AG08395 (cell line): ENCODE measurements at places on chromosomes 2 and 18.

GRCh38 chr2:68122680-68122964, 35.1 kb upstream of the PNO1 start:
- no peak for DNase-seq

- no peak for DNase-seq
These were observed 19.3 kb upstream of the ITGAV start for GRCh38 chr2:186570604-186571003.

- DNase-seq = no peak
These were observed 389.9 kb downstream of the TNS1 start for GRCh38 chr2:217612920-217613319.

DNA sequence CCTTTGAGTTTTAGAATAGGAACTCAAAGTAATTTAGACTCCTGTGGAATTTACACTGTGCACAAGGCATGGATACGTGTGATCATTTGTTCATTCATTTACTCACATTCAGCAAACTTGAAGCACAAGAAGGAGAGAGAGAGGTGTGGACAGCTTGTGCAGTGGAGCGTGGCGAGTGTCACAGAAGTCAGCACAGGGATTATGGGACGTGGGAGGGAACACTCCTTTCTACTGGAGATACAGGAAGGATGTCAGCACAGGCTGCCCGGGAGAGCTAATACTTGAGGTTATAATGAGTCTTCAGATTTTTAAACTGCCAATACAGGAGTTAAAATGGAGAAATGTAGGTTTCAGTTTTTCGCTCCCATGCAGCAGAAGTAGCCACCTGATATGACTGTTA, 7.0 kb downstream of the FAM228A start:
- no peak for DNase-seq

GRCh38 chr2:97688062-97688827, 18.7 kb downstream of the C2orf92 start:
- DNase-seq = no peak

DNA sequence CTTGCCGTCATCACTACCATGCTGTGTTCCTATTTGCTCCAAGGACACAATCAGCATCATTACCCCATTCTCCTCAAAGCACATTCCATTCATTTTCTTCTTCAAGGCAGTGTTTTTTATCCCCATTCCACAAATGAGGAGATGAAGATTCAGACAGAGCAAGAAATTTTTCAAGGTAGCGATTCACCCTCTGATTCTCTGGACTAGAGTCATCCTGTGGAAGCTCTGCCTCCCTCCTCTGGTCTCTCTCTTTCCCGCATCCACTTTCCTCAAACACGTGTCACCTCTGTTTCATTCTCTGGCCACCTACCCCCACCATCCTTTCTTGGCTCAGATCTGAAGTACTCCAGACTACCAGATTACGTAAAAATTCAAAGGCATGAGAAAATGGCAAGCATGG, 297.9 kb downstream of the SOX11 start:
- DNase-seq = no peak

DNA sequence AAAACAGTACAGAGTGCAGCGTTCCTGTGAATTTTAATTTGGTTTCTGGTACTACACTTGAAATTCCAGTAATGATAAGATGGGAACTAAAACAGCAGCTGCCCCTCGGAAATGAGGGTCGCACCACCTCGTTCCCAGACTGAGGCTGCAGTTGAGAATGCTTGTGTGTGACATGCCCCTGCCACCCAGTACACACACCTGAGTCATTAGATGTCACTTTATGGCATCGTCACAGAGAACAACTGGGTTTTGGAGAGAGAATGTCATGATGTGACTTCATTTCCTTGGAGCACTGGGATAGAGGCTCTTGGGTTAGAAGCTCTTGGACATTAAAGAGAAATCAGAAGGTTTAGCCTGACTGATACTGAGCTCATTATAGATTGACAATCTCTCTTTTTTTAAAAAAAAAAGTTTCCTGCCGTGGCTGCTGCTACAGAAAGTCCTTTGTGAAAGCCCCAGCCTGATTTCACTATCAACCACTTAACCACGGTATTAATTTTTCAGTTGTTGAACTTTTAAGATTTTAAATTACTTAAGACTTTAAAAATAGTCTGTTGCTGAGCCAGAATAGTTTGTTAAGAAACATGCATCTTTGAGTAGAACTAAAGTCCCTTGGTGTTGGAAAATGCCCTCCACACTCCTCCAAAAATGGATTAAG, 24.5 kb downstream of the BCL2L11 start:
- no peak for DNase-seq

- DNase-seq = no peak
These were observed 49.8 kb downstream of the PTGR3 start for GRCh38 chr18:75159238-75159518.

GRCh38 chr18:6368017-6368416, 46.7 kb downstream of the L3MBTL4 start:
- no peak for DNase-seq

DNA sequence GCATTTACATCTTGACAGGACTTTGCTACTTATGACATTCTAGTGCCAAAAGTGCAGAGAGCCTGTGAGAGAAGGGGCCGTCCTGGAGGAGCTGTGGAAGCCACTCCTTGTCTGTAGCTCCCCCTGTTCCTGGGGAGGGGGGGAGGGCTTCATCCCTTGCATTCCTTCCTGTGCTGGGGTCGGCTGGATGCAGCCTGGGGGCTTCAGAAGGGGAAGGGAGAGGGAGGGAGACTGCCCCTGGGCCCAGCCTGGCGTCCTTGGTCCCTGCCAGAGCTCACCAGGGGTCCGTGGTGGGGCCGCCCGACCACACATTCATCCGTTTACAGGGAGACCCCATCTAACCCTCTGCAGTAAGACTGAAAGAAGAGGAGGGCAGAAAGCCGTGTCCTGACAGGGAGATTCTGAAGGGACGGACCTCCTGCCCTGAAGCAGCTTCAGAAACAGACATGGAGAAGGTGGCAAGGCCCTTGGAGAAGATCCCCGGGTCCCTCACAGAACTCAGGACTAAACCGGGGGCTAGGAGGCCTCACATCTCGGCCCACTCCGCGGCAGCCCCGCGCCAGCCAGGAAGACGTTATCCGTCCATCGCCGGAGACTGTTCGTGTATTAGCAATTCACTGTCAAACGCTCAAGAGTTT, 258.3 kb upstream of the SALL3 start:
- DNase-seq = no peak

DNA sequence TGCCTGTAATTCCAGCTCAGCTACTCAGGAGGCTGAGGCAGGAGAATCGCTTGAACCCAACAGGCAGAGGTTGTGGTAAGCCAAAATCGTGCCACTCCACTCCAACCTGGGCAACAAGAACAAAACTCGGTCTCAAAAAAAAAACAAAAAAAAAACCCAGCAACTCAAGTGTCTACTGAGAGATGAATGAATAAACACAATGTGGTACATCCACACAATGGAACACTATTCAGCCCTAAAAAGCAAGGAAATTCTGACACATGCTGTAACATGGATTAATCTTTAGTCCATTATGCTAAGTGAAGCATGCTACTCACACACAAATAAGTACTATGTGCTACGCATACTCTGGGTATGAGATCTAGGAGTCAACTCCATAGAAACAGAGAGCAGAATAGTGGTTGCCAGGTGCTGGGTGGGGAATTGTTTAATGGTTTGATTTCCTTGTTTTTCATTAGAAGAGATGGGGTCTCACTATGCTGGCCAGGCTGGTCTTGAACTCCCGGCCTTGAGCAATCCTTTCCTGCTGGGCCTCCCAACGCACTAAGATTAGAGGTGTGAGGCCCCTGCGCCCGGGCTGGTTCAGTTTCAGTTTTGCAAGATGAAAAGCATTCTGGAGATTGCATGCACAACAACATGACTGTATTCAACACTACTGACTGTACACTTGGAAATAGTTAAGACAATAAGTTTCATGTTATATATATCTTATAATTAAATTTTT, 15.9 kb downstream of the SMPD4 start:
- no peak for DNase-seq

- no peak for DNase-seq
These were observed 5.6 kb downstream of the REL start for GRCh38 chr2:60886991-60887390.

DNA sequence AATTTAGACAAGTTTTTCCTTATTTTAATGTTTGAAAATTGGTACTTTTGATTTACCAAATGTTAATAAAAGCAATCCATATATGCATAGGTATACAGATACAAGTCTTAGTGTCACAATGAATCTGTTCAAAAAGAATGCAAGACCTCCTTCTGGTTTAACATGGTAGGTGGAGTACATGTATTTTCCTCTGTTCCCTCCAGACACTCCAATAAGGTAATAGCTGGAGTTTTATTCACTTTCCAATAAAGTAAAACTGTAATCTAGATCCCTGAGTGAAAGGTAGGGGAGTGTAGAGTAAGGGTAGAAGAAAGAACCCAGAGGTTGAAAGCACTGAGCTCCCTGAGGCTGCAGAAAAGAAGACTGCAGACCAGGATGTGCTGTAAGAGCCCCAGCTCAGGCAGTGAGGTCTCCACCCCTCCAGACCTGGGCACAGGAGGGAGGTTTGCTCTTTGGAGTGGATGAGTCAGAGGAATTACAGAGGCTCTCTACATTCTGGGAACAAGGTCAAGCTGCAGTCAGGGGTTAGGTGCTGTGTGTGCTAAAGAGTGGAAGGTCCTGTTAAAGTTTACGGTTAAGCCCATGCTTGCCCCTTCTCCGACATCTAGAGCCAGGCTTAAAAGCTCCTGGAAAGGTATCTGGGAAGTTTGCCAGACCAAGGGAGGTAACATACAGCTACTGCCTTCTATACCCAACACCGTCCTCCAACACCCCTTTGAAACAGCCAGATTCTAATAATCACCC, 27.6 kb upstream of the STAT1 start:
- DNase-seq = peak; percentile 21

- no peak for DNase-seq
These were observed 111.7 kb downstream of the CHST9 start for GRCh38 chr18:27073404-27073830.

DNA sequence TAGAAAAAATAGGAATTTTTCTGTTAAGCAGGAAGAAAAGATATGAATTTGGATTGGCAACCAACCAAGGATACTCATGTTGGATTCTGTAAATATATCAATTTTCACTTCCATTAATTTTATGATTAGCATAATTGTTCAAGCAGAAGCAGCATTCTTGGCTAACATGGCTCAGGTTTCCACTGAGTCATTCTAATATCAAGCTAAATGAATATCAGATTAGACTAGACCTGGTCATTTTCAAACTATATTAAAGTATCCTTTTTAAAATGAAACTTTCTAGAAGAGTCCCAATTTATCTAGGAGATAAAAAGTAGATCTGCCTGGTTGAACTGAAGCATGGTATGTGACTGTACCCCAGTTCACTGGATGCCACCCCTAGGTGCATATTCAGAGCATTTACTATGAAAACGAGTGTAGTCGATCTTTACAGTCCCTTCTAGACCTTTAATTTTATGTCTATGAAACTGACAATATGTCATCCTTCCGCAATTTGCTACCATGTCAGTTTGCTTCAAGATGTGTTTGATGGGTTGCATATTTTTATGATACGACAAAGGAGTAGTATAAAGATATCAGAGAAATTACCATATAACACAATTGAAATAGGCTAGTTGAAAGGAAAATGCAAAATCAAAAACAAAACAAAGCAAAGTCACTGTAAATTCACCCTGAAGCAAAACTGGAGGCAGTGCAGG, 704.9 kb downstream of the ERBB4 start:
- DNase-seq = no peak

DNA sequence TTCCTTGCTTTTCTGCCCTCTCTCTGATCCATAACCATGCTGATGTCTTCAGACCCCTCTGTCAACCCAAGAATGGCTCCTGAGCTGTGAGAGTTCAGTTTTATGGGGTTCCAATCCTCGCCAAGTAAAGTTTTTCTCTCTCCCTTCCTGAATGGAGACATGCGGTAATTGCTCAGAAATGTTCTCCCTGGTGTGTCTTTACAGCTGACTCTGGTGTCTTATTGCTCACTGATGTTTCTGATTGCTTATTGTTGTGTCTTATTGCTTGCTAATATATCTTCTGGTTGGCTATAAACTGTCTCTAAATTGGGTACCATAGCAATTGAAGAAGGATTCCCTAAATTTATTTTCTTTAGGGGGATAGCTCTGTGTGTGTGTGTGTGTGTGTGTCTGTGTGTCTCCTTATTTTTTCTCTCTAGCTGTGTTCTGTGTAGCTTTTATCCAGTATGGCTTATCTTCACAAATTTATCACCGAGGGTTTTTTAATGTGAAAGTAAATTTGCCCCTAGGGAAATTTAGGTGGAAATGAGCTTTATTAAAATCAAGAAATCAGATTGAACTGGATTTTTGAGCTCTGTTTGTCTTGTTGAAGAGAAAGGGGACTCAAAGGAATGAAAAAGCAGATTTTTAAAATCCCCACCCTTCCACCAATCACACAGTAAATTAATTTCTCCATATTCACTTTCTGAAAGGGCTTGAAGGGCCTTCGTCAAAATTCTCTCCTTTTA, 19.5 kb downstream of the MGAT5 start:
- no peak for DNase-seq

DNA sequence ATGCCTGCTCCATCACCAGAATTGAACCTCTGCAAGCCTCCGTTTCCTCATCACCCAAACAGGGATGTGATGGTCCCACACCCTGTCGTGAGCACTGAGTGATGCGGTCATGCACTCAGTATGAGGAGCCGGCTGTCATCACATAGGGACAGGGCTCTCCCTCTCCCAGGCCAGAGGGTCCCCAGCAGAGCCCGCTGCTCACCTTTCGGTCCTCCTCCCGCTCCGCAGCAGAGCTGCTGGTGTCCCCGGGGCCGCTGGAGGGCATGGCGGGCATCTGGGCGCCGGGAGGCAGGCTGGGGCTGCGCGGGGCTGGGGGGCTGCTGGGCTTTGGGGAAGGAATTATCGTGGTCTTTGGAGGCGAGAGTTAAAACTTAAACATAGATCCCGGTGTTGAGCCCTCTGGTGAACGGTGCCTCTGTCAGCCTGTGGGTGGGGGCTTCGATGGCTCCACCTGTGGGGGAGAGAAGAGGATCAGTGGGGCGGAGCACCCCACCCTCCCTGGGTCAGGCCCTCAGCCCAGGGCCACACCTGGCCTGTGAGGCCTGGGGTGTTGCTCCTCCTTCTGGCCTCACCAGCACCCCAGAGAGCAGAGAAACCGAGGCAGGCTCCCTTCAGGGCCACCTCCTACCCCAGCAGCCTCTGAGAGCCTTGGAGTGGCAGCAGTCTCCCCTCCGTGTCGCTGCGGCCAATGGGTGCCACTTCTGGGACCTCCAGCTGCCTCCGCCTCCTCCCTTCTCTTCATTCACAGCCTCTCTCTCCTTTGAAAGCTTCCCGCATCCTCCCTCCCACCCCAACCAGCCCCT, 27.8 kb downstream of the DNMT3A start:
- DNase-seq = no peak

- no peak for DNase-seq
These were observed 24.4 kb upstream of the AAK1 start for GRCh38 chr2:69667805-69668382.

GRCh38 chr2:85401844-85402243, 8.3 kb downstream of the CAPG start:
- no peak for DNase-seq
